T-cell (primary cell): ENCODE measurements at places on chromosomes 1 and 21. TPM values are rescaled to one million over a fixed set of nuclear protein-coding genes. Genes with fewer than 3 reads are reported as not detected.

DNA sequence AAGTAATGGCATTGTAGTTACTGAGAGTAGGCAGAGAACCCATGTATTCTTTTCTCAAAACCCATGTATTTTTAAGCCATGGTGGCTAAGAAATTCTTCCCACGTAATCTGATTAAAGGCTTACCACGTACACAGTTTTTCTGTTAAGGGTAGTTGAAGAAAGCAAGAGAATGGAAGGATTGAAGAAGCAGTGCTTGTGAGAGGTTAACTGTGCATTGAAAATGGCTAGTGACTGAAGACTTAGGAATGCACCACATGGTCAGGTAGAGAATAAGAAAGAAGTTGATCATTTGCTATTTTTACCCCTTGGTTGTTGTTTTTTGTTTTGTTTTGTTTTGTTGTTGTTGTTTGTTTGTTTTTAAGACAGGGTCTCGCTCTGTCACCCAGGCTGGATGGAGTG, 178.9 kb upstream of the SNX7 start:
- no peaks in the 10 kb centered on the region for H3K4me1 ChIP-seq
- H3K36me3 ChIP-seq, result no peaks in the 10 kb centered on the region
- DNase-seq, result no peak
- H3K27ac ChIP-seq, result no peak overlapping the region

HMGCS2 gene
- total RNA-seq, result 0.56 TPM

- H3K4me3 ChIP-seq, result no peak overlapping the region
- H3K27me3 ChIP-seq, result no peaks in the 10 kb centered on the region
- no peak overlapping the region for H3K27ac ChIP-seq
- DNase-seq, result no peak
Observed at GRCh38 chr1:107867422-107867821, 97.6 kb downstream of the VAV3 start.

DNA sequence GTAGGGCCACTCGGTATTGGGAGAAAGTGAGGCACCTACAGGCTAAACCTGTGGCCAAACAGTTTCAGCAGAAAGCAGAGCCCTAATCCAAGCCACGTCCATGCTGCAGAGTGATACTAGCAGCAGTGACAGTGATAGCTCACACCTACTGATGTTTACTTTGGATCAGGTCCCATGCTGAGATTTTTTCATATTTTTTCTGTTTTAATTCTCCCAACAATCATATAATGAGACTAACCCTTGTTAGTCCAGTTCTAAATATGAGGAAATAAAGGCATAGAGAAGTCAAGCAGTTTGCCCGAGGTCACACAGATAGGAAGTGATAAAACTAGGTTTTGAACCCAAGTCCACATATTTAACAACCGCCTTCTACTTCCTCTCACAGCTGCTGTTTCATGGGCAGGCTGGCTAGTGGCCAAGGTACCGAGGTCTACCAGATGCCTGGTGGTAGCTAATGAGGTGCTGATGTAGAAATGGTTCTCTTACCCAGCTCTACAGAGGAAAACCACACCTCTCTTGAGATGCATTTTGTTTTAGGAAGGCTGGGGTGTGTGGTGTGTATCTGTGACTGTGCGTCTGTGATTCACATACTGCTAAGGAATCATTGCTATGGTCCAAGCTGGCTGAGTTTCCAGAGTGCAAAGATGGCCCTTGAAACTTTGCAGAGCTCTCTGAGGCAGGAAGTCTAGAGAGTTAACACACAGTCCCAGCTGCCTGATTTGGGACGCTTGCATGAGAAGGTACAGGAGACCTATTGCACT, 80.3 kb upstream of the ARTN start:
- H3K27ac ChIP-seq, result no peak overlapping the region
- peaks cover 10% of the 10 kb centered on the region for H3K4me1 ChIP-seq
- H3K27me3 ChIP-seq, result no peaks in the 10 kb centered on the region

AMY1A gene
- total RNA-seq, result not detected

- H3K36me3 ChIP-seq, result no peaks in the 10 kb centered on the region
- no peaks in the 10 kb centered on the region for H3K27me3 ChIP-seq
- no peak overlapping the region for H3K4me3 ChIP-seq
- H3K27ac ChIP-seq, result no peak overlapping the region
- DNase-seq, result no peak
- H3K4me1 ChIP-seq, result no peaks in the 10 kb centered on the region
Observed at GRCh38 chr1:31551208-31551607, 25.1 kb upstream of the TINAGL1 start.

RPL11 gene
- 1,758 TPM for total RNA-seq

DNA sequence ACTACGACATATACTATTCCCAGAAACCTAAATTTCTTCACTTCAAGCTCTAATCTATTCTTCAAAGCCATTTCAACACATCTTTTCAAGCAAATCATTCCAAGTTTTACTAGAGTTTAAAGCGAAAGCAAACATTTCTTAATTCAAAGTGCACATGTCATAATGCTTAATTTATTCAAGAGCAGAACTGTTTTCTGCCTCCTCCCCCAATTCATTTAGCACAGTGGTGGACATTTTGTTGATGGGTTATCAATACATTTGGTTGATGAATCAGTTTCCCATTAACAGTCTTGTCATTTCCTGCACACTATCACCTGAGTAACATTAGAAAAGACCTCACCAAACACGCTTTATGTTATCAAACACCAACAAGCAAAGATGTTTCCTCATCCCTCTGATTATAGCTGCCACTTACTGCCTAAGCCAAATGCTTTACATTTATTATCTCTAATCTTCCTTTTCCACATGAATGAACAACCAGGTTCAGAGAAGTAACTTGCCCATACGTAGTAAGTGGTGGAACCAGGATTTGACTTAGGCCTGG, 2.0 kb downstream of the SRSF4 start:
- peaks cover 5% of the 10 kb centered on the region for H3K36me3 ChIP-seq
- no peaks in the 10 kb centered on the region for H3K27me3 ChIP-seq
- H3K4me1 ChIP-seq, result peaks cover 35% of the 10 kb centered on the region
- H3K4me3 ChIP-seq, result peak overlapping the region; percentile 38
- DNase-seq, result no peak
- peak overlapping the region; percentile 9 for H3K27ac ChIP-seq

DNA sequence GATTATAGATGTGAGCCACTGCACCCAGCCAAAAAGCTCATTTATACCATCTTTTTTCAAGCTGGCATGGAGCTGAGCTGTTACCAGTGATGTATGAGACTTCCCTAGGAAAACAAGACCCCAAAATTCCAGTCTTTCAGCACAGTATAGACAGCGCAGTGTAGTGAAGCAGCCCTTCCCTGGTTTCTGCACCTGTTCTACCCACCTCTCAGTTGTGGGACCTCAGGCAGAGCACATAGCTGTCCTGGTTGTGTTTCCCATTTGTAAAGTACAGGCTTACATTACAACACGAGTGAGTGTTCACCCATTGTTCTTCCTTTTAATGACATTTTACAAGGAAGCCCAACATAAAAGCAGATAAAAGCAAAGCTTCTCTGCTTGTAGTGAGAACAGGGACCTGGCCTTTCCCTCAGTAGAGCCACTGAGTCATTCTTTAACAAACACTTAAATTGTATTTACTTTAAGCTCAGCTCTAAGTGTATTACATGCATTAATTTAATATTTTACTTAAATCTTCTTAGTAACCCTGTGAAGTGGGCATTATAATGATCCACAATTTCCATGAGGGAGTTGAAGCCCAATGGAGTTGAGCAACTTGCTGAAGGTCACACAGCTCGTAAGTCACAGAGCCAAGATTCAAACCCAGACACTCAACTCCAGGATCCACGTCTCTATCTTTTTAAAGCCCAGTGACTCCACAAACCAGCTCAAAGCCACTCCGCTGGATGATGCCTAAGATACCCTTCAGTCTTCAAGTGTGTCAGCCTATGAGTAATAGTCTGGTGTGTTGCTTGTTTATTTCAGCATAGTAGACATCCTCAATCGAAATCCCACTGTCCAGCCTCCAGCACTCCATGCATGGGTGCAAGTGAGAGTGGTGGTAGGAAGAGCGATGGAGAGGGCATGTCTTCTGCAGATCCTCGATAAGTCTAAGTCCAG, 40.5 kb upstream of the CAPZB start:
- no peaks in the 10 kb centered on the region for H3K36me3 ChIP-seq
- no peak overlapping the region for H3K4me3 ChIP-seq
- H3K27ac ChIP-seq, result no peak overlapping the region
- H3K27me3 ChIP-seq, result no peaks in the 10 kb centered on the region
- H3K4me1 ChIP-seq, result no peaks in the 10 kb centered on the region

GRCh38 chr1:213008564-213008963, 7.1 kb downstream of the ANGEL2 start:
- H3K4me1 ChIP-seq, result no peaks in the 10 kb centered on the region
- no peak overlapping the region for H3K4me3 ChIP-seq
- H3K27ac ChIP-seq, result no peak overlapping the region
- no peak for DNase-seq
- H3K36me3 ChIP-seq, result peaks cover 31% of the 10 kb centered on the region

DNA sequence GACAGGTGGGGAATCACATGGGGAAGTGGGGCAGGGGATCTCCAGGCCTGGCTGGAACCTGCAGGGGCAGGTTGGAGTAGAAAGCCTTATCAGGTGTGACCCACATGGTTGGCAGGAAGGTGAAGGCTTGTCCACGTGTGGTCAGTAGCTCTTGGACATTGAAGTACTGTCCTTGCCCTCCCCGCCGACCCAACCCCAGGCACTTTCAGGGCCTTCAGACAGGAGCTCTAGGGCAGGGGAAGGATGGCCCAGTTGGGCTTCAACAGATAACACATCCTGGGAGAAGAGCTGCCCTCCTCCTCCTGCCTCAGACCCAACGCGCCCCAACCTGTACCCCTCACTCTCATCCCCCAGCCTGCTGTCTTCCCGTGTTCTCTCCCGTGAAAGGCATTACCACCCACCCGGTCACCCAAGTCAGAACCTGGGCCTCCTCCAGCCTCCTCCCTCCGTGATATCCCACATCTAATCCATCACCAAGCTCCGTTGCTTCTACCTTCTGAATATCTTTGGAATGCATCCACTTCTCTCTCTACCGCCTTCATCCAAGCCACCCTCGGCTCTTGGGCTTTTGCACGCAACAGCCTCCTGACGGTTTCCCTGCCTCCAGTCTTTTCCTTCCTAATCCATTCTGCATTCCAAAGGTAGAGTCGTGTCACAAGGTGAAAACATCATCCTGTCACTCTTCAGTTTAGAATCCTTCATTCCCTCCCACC, 15.9 kb downstream of the PTPRF start:
- H3K4me1 ChIP-seq, result no peaks in the 10 kb centered on the region
- H3K27ac ChIP-seq, result no peak overlapping the region
- no peaks in the 10 kb centered on the region for H3K36me3 ChIP-seq

DNA sequence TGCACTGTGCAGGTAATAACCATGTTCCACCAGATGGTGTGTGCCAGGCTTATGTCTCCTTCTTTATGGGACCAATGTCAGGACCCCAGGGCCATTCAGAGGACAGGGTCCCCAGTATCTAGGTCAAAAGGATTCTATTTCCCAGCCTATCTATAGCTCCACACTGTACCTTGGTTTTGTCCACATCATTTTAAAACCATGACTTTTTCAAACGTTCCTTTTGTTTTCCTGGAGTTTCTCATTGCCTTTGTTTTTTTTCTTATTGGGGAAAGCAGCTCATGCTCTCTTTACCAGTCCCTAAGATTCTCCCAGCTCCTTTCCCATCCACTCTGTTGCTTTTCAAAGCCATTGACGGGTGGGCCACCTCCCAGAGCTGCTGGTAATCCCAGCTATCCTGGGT, 12.6 kb downstream of the PLCH2 start:
- H3K27me3 ChIP-seq, result no peaks in the 10 kb centered on the region
- no peak for DNase-seq
- H3K4me3 ChIP-seq, result no peak overlapping the region
- H3K27ac ChIP-seq, result no peak overlapping the region
- peaks cover 26% of the 10 kb centered on the region for H3K4me1 ChIP-seq

CNR2 gene
- total RNA-seq, result 0.67 TPM

DNA sequence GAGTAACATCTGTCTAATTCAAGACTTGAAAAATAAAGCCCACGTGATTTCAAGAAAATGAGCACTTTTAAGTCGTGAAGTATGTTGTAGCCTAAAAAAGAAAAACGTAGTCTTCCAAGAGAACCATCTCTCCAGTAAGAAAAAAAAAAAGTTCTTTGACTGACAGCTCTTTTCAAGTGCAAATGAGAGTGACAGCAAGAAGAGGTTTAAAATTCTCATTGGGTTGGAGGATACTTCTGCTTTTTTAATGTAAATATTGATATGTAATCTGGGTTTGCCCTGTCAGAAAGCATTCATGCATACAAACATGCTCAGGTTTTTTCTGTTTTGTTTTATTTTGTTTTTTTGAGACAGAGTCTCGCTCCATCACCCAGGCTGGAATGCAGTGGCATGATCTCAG, 32.3 kb upstream of the PRDM2 start:
- DNase-seq, result no peak
- no peaks in the 10 kb centered on the region for H3K27me3 ChIP-seq
- H3K36me3 ChIP-seq, result no peaks in the 10 kb centered on the region
- peaks cover 12% of the 10 kb centered on the region for H3K4me1 ChIP-seq
- H3K27ac ChIP-seq, result no peak overlapping the region

DNA sequence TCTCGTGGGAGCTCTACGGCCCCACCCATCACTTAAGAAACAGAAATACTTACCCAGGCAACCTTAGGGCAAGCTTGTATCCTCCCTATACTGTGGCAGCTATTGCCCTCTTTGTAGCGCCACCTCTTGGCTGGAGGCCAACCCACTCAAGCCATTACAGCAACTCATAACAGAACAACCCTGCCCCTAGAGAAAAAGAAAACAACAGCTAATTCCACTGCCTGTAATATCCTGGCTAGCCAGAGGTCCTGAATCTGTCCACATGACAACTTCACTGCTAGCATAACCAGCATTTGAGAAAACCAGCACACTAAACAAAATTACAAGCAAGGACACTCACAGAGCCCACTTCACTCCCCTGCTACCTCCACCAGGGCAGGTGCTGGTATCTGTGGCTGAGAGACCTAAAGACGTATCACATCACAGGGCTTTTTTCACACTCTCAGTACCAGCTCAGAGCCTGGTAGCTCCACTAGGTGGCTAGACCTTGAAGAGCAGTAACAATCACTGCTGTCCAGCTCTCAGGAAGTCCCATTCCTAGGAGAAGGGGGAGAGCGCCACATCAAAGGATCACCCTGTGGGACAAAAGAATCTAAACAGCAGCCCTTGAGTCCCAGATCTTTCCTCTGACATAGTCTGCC, 14.5 kb upstream of the MX1 start:
- no peaks in the 10 kb centered on the region for H3K27me3 ChIP-seq
- peaks cover 37% of the 10 kb centered on the region for H3K36me3 ChIP-seq
- H3K4me3 ChIP-seq, result no peak overlapping the region
- DNase-seq, result no peak
- no peaks in the 10 kb centered on the region for H3K4me1 ChIP-seq
- H3K27ac ChIP-seq, result no peak overlapping the region

GJA9 gene
- total RNA-seq, result not detected

MYOM3 gene
- not detected for total RNA-seq

GRCh38 chr1:221100611-221101010, 221.4 kb downstream of the HLX start:
- no peaks in the 10 kb centered on the region for H3K36me3 ChIP-seq
- no peak overlapping the region for H3K4me3 ChIP-seq
- H3K27me3 ChIP-seq, result no peaks in the 10 kb centered on the region
- no peak overlapping the region for H3K27ac ChIP-seq
- no peaks in the 10 kb centered on the region for H3K4me1 ChIP-seq

PRAMEF26 gene
- total RNA-seq, result not detected

GRCh38 chr1:64663668-64664067, 81.2 kb upstream of the RAVER2 start:
- no peak overlapping the region for H3K4me3 ChIP-seq
- H3K27ac ChIP-seq, result no peak overlapping the region
- H3K27me3 ChIP-seq, result no peaks in the 10 kb centered on the region
- no peaks in the 10 kb centered on the region for H3K4me1 ChIP-seq
- no peak for DNase-seq

- H3K36me3 ChIP-seq, result no peaks in the 10 kb centered on the region
- H3K27ac ChIP-seq, result no peak overlapping the region
- no peaks in the 10 kb centered on the region for H3K4me1 ChIP-seq
- no peaks in the 10 kb centered on the region for H3K27me3 ChIP-seq
- no peak overlapping the region for H3K4me3 ChIP-seq
Observed at GRCh38 chr1:215584389-215584788, 17.3 kb downstream of the KCTD3 start.

TMEM9 gene
- 22.2 TPM for total RNA-seq
